ENCODE measurements at places on chromosomes 2 and 18. TPM values are rescaled to one million over a fixed set of nuclear protein-coding genes. Genes with fewer than 3 reads are reported as not detected.

GRCh38 chr2:26585100-26585499 is 56.1 kb downstream of the CIB4 start:
- DNase-seq = no peak

DNA sequence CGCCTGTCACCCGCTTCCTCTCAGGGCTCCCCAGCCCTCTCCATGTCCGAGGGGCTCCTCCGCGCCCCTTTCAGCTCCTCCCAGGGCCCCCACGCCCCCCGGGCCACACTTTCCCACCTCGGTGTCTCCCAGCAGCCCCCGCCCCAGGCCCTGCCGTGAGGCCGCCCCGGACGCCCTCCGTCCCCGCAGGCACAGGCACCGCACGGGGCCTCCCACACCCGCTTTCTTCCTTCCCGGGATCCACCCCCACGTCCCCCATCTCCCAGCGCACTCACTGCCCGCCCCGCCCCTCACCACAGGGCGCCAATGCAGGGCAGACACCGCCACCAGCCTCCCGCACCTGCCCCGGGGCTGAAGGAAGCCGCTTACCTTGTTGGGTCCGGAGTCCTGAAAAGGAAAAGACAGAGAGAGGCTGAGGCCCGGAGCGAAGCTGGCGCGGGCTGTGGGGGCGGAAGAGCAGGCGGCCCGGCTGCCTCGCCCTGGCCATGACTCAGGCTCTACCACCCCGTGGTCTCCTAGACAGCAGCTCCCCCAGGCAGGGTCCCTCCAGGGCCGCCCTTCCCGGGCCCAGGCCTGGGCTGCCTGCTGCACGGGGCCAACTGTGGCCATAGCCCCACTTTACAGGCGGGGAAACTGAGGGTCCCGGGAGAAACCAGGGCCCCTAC is 37.7 kb downstream of the KIF1A start:
- peak; percentile 84 for DNase-seq

ADGRF3 gene
- 0.10 TPM for total RNA-seq

ANKRD30B gene
- total RNA-seq = not detected

VIT gene
- 0.15 TPM for total RNA-seq

GPR155 gene
- total RNA-seq = 15.3 TPM

DNA sequence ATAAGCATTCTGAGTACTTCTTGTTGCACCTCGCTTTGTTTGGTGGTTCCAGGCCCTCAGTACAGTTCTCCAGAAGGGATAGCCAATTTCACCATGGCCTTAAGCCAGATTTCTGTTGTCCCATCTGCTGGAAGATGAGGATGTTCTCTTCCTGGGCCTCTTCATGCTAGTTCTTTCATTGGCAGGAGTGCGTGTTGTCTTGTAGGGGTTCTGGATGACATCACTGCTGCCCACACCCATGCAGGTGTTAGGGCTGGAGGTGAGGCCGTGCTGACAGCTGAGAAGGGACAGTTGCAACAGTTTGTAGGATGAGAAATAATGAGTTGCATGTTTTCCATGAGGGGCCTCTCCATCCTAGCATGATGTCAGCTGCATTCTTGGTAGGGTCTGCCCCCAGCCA is 142.9 kb downstream of the LDLRAD4 start:
- DNase-seq = no peak

CIB4 gene
- total RNA-seq = not detected

DNA sequence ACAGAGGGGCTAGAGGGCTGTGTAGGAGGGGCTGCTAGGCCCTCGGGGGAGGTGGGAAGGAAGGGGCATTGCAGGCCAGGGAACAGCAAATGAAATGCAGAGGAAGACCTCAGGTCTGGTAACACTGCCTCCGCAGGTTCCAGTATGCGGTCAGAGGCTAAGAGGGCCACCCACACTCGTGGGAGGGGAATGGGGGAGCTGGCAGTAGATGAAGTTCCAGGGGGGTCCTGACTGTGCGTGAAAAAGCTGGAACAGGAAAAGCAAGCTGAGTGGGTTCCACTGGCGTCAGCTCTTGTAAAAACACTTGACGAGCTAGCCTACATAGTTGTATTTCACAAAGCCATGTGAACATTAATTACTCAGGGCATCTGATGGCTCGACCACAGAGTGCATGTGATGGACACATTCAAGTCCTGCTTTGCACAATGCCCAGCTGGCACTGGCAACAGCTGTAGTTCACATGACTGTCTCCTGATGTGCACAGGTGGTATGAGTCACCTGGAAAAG is 29.0 kb upstream of the PTPN4 start:
- DNase-seq = no peak

DNA sequence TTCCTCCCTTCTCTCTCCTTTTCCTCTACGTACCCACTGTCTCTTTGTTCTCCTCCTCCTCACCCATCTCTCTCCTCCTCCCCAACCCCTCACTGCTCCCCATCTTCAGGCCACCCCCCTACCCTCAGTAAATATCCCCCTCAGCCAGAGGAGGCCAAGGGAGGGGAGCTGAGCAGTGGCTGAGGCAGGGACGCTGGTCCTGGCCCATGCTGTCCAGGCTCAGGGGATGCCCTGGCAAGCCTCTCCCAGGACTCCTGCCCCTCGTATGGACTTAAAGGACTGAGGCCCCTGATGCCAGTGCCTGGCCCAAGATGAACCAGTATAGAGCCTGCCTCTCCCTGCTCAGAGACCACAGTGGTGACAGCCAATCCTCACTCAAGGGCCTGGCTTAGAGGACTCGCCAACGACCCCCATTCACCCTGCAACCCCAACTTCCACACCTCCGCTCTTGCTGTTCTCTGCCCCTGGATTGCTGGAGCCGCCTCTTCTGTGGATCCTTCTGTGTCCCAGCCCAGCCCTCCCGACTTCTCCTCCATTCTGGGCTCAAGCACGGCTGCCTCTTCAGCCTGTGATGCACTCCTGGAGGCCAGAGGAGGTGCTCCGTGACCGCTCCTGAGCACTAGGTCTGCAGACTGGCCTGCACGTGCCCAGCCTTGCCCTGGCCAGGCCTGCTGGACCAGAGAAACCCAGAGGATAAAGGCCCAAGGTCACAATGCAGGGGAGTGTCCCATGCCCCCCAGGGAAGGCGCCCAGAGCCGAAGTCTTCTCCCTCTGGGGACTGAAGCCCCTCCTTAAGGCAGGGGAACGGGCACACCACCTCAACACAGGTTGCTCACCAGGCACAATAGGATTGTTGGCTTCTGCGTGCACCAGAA is 9.5 kb upstream of the DUSP2 start:
- peak; percentile 71 for DNase-seq

DNA sequence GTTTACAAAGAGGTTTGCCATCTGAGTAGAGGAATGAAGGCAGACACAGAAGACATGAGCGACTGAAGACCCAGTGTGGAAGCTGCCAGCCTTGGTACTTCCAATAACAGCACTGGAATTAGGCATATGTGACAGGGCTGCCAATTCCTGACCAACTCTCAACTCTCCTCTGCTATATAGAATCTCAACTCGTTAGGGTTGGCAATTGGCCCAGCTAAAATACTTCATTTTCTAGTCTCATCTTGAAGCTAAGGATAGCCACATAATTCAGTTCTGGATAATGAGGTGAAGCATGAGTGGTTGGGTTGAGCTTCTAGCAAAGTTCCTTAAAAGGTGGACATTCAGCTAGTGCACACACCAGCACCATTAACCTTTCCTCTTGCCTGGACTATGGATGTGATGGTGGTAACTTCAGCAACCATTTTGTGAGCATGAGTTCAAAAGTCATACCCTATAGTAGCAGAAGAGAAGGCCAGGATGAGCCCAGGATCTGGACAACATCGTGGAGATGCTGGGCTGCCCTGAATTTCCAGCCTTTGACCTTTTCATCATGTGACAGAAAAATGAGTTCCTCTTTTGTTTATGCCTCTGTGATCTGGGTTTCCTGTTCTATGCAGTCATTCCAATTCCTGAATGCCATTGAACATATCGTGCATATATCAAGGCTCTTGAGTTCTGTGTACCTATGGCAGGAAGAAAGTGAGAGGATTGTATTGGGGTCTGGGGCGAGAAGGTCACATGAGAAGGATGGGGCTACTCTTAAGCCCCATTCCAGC is 68.1 kb upstream of the HAAO start:
- DNase-seq = no peak
